ENCODE measurements at places on chromosomes 5 and 9.

DNA sequence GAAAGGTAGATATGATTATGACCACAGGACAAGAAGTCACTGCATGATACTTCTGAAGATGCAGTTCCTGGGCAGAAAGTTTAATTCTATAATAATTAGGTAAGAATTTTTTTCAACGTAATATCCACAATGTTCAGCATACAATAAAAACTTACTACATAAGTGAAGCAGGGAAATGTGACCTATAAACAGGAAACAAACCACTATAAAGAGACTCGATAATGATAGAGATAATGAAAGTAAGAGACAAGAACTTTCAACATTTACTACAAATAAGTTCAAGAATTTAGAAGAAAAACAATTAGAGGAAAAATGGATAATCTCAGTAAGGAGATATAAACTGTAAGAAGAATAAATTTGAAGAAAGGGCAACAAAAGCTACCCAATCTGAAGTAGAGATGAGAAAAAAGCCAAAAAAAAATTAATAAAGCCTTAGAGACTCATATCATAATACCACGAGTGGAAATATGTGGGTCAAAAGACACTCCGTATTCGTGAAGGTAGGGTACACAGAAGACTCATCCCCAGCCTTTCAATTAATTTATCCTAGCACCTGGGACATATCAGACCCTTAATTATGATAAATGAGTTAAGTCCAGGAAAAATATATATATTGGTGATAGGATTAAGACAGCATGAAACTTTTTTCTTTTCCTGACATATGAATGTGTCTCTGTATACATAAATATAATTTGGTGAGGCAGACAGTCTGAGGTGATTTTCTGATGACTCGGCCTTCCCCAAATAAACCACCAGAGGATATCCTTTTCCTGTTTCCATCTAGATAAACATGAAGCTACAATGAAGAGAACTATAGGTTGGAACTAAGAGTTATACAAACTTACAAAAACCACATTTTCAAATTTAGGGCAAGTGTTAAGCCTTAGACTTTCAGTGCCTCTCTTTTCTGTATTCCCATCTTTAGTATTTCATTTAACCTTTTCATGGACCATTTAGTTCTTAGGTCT is 120.4 kb downstream of the RAPGEF6 start:
- no peak for DNase-seq

DNA sequence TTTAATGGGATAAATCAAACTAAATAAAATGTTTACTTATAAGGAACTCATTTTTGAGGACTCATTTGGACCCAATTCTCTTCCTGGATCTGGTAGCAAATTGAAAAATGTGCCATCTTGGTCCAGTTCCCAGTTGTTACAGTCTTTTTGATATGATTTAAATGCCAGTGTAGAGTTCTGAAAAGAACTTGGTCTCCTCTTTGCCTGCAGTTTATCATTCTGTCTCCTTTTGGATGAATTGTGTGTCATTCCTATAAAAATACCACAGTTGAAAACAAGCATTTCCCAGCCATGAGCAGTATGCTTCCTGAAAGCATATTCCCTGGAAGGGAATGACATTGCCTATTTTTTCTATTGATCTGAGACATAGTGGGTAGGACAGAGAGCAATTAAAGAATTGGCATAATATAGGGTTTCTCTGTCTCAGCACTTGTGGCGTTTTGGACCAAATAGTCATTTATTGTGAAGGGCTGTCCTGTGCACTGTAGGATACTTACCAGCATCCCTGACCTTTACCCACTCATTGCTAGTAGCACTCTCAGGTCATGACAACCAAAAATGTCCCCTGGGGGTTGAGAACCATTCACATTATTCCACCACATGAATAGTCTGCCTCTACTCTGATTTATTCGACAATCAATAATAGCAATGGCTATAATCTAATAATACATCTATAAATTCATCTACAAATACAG is 181.8 kb downstream of the NXNL2 start:
- no peak for DNase-seq

DNA sequence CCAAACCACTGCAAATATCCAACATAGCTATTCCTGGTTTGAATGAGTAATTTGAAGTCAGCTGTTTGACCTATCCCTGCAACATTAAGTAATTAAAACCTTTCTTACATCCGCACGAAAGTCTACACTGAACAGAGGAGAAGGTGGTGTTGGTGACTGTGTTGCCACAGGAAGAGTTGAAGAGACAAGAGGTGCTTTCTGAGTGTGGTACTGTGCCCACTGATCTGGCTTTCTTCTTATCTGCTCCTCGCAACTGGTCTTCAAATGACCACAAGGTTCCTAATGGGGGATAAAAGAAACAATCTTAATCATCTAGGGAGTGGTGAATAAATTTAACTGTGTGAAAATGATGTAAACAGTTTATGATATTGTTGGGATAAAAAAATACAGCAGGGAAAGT is 29.4 kb upstream of the PDCL start:
- no peak for DNase-seq

- DNase-seq: no peak
These were observed 25.0 kb downstream of the LPAR1 start for GRCh38 chr9:111013250-111013649.

GRCh38 chr5:35618304-35618636 is 607 bp downstream of the SPEF2 start:
- no peak for DNase-seq

Measured in HepG2 (cell line).